ENCODE measurements at places on chromosomes 11 and 22. TPM values are rescaled to one million over a fixed set of nuclear protein-coding genes. Genes with fewer than 3 reads are reported as not detected.

- DNase-seq: no peak
Measured at GRCh38 chr11:13105237-13105844, 96.2 kb downstream of the RASSF10 start.

DNA sequence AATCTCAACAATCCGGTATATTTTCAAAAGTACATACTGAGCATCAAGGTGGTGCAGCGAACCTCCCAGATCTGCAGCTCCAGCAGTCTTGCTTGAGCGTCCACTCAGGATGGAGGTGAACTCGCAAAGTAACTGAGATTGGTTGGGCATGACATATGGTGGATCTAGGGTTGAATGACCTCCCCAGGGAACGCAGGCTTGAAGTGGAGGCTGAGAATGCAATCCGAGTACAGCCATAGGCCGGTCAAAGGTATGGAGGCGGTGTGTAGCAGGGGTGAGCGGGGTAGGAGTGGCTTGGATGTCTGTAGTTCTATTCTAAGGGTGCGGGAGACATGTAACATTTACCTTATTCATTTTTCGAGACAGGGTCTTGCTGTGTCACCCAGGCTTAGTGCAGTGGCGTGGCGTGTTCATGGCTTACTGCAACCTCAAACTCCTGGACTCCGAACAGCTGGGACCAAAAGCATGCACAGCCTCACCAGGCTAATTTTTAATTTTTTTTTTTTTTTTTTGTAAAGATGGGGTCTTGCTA lies 631 bp upstream of the C22orf39 start:
- DNase-seq: peak; percentile 97

DNA sequence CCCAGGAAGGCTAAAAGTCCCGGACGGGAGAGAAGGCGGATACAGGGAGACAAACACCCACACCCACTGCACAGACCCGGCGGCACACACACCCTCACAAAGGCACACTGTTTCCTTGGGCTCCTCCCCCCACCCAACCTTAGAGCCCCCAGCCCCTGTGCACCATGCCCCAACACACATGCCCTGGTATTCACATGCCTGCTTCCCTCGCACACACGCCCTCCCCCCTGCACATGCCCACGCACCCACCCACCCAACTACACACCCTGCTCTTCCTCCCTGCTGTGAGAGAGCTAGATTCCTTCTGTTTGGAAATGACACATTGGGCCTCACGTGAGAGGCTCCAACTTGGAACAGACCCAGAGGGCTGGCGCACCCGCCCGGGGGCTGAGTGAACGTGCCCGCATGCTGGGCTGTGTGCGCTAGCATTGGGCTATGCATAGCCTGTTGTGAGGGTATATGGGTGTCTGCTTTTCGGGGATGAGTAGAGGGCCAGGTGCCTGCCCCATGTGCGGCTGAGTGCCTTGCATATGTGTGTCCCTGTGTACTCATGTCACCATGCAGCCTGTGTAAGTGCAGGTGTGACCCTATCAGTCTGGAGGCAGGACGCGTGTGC lies 518 bp upstream of the CHRM1 start:
- peak; percentile 86 for DNase-seq

DNA sequence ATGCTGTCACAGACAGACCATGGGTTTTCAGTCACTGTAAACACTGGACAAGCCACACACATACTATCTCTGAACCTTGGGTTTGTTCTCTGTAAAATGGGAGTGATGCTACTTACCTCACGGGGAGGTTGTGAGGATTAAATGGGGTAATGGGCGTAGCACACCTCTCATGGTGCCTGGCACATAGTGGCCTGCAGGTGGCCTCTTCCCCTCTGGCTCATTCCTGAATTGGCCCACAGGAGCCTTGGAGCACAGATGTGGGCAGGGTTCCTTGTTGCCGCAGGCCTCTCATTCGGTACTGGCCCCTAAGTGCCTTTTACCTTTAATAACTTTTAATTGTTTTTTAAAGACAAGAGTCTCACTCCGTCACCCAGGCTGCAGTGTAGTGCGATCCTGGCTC lies 11.7 kb downstream of the MICAL2 start:
- DNase-seq: no peak

The MS4A3 gene
- total RNA-seq: not detected

The RAB39A gene
- total RNA-seq: not detected

DNA sequence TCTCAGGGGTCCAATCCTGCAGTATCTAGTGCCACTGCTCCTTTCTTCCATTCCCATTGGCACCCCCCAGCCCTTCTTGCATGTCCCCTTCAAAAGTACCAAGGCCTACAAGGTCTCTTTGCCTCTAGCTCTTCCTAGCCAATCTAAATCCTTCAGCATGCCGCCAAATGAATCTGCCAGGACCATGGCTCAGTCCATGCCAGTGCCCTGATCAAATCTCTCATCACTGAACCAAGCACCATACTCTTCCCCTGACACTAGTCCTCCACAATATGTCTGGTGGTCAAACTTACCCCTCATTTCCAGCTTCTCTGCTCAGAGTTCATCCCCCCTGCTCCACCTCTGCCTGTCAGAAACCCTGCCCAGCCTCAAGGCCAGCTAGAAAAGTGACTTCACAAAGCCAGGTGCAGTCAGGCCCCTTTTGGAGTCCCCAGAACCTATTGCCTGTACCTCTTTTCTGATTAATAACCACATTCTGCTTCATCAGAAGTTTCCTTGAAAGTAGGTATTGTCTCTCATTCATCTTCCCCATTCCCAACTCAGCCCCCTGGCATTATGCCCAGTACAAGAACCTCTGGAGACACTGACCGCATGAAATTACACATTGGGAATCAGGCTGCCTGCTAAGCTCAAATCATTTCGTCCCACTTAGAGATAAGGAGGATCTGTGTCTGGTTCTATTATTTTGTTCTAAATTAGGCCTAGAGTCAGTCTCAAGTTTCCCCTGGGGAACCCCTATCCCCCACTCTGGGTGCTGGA lies 11.4 kb downstream of the FEN1 start:
- DNase-seq: peak; percentile 76

The APOBEC3G gene
- 15.6 TPM for total RNA-seq

The RGL4 gene
- total RNA-seq: not detected

The BRD1 gene
- total RNA-seq: 25.9 TPM

GRCh38 chr11:94049351-94049750 lies 28.2 kb downstream of the HEPHL1 start:
- peak; percentile 23 for DNase-seq

The KRTAP5-7 gene
- 0.59 TPM for total RNA-seq

DNA sequence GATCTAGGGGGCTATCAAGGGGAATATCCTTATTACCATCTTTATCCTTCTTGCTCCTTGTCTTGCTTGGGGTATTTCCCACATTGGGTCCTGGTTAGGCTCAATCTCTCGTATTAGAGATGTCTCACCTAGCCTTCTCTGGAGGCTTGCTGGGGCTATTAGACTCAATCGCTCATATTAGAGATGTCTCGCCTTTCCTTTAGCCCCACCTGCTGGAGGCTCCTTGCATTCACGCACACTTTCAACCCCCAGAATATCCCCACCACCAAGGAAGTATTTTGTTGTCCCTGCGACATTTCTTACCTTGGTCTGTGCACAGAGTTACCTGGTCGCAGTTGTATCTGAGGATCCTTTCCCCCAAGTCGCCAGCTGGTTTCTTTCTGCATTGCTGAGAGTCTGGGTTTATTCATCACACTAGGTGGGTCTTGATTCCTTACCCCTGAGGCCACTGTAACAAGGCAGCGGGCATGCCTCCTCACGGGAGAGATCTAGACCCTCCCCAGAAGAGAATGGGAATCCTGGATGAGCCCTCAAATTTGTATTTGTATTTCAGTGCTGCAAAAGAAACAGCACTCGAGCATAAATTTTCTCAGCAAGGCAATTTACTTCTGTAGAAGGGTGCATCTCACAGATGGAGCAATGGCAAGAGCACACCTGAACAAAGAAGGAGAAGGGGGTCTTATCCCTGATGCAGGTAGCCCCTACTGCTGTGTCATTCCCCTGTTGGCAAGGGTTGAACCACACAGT lies 15.9 kb upstream of the HYLS1 start:
- DNase-seq: peak; percentile 89

DNA sequence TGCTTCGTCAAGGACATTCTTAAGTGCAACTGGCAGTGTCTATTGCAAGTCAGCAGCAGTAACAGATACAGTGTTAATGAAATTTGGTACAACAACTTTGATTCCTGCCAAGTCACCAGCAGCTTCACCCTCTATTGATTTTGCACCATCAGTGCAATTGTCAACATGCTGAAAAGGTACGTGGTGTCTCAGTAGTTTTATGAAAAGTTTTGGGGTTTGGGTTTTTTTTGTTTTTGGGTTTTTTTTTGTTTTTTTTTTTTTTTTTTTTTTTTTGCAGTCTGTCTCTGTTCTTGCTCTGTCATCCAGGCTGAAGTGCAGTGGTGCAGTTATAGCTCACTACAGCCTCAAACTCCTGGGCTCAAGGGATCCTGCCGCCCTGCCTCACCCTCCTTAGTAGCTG lies 19.1 kb upstream of the GRIK4 start:
- DNase-seq: no peak

DNA sequence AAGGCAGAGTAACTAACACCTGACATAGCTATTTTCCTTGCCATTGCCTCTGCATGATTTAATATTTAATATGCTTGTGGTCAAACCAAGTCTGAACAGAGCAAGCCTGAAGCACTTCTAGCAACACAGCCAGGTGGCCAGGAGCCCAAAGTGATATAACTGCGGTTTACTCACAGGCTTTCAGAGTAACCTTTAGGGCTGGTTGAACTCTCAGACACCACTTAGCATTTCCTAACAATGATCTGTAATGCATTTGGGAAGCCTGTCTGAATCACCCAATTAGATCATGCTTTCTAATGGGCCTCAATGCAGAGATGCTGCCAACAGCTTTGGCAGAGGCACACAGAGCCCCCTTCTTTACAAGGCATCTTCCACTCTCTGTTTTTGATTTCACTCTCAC lies 96.1 kb downstream of the FDX1 start:
- DNase-seq: no peak

GRCh38 chr22:25172153-25172552 lies 27.5 kb upstream of the CRYBB3 start:
- no peak for DNase-seq

GRCh38 chr22:42375982-42376381 lies 56.2 kb downstream of the NFAM1 start:
- DNase-seq: no peak

DNA sequence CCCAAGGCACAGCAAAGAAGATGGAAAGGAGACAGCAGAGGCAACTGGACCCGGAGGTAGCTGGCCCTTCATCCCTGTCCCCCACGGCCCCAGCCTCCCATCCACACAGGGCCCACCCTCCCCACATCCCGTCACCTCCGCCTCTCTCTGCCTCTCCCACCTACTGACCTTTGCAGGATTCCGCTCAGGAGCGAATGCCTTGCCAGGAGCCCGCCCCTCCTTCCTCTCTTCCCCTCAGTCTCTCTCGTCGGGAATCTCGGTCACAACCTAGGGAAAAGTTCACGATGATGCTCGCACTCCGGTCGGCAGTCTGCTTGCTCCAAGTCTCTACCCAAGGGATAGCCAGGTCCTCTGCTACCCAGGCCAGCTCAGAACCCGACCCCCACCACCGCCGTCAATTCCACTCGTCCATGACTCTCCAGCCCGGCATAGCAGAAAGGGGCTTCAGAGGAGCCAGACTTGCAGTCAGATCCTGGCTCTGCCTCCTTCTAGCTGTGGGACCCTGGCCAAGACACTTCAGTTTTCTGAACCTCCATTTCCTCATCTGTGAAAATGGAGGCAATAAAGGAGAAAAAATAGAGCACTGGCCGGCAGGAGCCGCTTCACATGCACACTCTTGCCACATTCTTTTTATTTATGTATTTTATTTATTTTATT lies 10.2 kb downstream of the AHNAK start:
- peak; percentile 63 for DNase-seq

- DNase-seq: no peak
Measured at GRCh38 chr11:73409431-73409830, 33.2 kb downstream of the RELT start.

GRCh38 chr22:26918226-26918625 lies 260.8 kb downstream of the MIAT start:
- DNase-seq: peak; percentile 66

DNA sequence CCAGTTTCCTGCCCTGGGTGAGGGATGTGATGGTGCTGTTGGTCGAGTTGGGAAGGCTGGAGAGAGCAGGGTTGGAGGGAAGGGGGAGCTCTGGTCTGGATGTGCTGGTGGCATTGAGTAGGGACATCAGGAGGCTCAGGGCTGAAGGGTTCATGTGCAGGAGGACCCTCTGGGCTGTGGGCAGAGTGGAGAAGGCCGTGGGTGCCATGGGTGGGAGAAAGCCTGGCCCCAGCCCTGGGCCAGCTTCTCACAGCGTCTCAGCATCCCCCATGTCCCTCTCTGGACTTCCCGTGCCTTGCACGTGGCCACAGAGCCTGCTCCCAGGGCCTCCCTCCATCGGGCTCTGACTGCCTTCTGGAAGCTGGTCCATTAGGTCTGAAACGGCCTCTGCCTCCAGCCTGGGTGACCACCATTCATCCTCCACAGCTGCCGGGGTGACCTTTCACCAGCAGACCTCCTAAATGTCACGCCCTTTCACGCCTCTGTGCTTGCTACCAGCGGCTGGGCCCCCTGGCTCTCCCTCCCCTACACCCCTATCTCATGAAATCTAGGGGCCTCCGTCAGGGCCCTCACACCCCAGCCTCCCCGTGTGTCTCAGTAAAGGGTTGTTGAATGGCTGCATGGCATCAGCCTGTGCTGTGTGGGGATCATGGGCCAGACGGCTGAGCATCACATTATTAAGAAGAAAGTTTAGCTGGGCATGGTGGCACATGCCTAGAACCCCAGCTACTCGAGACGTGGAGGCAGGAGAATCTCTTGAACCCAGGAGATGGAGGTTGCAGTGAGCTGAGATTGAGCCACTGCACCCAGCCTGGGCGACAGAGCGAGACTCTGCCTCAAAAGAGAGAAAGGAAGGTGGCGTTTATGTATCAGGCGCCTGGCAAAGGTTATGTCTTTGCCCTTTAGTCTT lies 25.5 kb downstream of the MYO7A start:
- DNase-seq: peak; percentile 77

GRCh38 chr11:84906995-84907394 lies 720.1 kb downstream of the DLG2 start:
- no peak for DNase-seq

- no peak for DNase-seq
Measured at GRCh38 chr11:62340269-62340901, 3.1 kb downstream of the ASRGL1 start.

The LINC01488 gene
- not detected for total RNA-seq

DNA sequence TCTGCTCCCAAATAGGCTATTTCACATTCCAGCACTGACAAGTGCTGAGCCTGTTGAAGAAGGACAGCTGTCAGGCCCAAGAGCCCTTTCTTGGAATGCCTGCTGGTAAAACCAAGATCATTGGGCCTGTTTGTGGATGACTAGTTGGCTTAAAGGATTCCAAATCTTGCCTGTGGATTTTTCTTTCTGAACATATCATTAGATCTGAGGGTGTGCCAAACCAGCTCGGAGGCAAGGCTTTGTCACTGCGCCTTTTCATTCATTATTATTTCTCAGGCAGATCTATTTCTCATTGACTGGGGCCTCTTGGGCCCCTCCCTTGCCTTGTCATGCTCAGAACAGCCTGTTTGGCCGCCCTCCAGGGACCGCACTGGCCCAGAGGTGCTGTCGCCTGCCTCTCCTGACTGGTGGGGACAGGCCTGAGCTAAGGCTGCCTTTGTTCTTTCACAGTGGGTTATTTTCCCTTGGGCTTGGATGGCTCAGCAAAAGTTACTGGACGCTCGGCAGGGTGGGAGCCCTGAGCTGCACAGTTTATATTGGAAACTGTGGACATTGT lies 222.7 kb upstream of the SESN3 start:
- DNase-seq: no peak

The NRXN2 gene
- total RNA-seq: 90.1 TPM

Measured in osteoblast (primary cell).